T-helper 17 cell (primary cell): ENCODE measurements at places on chromosomes 7 and 10. TPM values are rescaled to one million over a fixed set of nuclear protein-coding genes. Genes with fewer than 3 reads are reported as not detected.

CYP3A4 gene
- not detected for total RNA-seq

CCL24 gene
- total RNA-seq, result not detected

GRCh38 chr7:16318989-16319915 is 102.1 kb downstream of the CRPPA start:
- DNase-seq, result no peak
- no peaks in the 10 kb centered on the region for H3K36me3 ChIP-seq

DNA sequence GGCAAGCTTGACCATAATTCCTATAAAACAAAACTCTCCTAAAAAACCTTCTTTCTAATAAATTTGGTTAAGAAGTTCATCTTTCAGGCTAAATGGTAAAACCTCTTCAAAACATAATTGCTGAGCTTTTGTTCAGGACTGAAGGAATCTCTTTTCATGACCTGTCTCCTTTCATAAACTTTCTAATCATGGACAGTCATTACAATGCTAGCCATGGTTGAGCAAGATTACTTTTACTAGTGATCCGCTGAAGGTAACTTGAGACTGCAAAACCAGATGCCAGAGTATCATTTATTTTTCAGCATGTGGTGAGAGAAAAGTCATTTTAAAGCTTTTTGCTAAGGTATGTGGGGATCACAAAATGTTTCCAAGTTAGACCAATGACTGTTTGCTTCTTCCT is 186.4 kb upstream of the RHOBTB1 start:
- DNase-seq, result no peak
- no peaks in the 10 kb centered on the region for H3K36me3 ChIP-seq
- H3K27me3 ChIP-seq, result peaks cover 13% of the 10 kb centered on the region
- H3K27ac ChIP-seq, result no peak overlapping the region
- no peak overlapping the region for H3K4me3 ChIP-seq

DNA sequence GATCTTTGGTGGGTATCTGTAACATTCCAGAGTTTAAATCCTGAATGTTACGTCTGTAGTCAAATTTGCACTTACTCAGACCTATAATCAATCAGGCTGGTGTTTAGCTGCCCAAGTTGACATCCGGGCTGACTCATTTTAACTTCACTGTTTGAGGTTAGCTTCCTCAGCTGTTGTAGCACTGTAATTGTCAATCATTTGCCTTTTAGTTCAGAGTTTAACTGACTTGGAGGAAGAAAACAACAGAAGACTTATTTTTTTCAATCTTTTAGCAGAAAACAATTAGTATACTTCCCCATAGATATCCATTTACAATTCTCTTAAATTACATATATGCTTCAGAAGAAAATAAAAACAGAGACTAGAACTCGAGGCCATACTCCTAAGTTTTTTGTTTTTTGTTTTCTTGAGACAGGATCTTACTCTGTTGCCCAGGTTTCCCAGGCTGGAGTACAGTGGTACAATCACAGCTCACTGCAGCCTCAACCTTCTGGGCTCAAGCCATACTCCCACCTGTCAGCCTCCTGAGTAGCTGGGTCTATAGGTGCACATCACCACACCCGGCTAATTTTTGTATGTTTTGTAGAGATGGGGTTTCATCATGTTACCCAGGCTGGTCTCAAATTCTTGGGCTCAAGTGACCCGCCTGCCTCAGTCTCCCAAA is 38.5 kb upstream of the LRRC17 start:
- H3K27me3 ChIP-seq, result no peaks in the 10 kb centered on the region
- H3K4me1 ChIP-seq, result peaks cover 5% of the 10 kb centered on the region
- DNase-seq, result no peak
- no peak overlapping the region for H3K4me3 ChIP-seq

GRCh38 chr7:136551618-136552017 is 316.8 kb upstream of the CHRM2 start:
- no peaks in the 10 kb centered on the region for H3K4me1 ChIP-seq
- H3K36me3 ChIP-seq, result no peaks in the 10 kb centered on the region
- H3K4me3 ChIP-seq, result no peak overlapping the region
- no peak for DNase-seq

GRCh38 chr10:88983206-88983605 is 7.4 kb upstream of the FAS start:
- H3K36me3 ChIP-seq, result no peaks in the 10 kb centered on the region
- DNase-seq, result no peak
- no peaks in the 10 kb centered on the region for H3K27me3 ChIP-seq
- peak overlapping the region; percentile 84 for H3K27ac ChIP-seq
